Colonic mucosa (tissue), 4 donors: ENCODE measurements at places on chromosomes 1 and 21. TPM values are rescaled to one million over a fixed set of nuclear protein-coding genes. Genes with fewer than 3 reads are reported as not detected.

DNA sequence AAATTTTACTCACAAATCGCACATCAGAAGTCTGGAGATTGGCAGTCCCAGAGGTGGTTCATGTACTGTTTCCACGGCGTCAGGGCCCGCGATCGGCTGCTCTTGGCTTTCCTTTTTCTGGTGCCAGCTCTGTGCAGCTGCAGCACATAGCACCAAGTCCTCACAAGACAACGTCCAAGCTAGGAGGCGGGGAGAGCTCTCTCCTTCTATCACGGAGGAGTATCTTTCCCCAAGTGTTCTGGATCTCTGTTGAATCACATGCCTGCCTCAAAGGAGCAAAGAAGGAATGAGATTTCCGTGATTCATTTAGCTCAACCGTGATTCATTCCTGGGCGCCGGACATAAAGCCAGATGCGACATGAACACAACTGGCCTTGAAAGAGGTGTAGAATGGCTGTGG is 25.5 kb downstream of the MT1HL1 start:
- no peak for DNase-seq

SLC45A1 gene
- 0.27 TPM for total RNA-seq

DNA sequence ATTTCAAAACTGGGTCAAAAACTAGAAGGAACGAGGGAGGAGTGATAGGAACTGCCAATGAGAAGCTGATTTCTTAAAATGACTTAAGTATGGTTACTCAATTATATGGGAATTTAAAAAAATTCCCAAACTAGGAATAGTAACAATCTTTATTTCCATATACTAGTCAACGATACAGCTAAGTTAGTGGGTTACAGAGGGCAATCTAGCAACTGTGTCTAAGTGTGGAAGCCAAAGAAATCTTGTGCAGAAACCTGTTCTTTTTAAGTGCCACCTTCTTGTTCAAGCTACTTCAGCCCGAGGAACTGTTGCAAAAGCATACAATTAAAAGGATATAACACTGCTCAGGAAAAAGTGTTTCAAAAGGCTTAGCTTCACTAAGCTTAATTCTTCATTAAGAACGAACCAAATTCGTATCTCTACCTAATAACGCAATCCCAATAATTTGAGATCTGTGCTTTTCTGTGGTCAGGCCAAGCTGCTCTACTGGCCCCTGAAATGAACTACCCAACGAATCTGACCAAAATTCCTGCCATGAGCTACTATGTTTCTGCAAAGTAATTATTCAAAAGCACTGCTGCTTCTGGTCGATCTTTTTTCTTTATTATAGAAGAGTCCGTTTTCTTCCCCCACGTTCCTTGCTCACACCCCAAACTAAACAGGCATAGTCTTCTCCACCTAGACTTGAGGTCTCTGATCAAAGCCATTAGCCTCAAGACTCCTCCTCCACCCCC is 1.8 kb downstream of the USP24 start:
- DNase-seq = no peak

C1orf198 gene
- total RNA-seq = 19.1 TPM

DNA sequence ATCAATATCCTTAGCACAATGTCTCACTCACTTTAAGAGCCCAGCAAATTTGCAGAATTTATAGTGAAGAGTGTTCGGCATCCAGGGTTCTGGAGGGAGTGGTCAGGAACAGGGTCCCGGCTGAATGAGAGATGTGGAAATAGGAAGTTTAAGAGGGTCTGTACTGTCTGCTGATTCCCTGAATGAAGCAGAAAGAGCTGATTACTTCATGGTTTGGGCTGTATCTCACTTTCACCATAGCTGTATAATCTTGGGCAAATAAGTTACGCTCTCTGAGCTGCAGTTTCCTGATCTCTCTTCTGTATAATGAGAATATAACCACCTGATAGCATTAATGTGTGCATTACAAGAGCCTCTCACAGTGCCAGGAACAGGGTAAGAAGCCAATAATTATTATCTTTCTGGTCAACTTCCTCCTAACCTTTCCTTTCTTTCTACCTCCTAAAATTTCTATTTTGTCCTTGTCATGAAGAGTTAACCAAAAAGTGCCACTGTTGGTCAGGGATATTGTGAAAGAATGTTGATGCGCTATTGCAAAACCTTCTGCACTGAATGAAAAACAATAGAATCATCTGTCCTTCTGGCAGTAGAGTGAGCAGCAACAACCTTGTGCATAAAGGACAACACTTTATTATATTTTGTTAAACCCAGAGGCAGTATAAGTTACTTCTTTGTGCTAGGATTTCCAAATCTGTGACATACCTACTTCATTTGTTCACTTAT is 14.7 kb upstream of the PTGFR start:
- no peak for DNase-seq

DNA sequence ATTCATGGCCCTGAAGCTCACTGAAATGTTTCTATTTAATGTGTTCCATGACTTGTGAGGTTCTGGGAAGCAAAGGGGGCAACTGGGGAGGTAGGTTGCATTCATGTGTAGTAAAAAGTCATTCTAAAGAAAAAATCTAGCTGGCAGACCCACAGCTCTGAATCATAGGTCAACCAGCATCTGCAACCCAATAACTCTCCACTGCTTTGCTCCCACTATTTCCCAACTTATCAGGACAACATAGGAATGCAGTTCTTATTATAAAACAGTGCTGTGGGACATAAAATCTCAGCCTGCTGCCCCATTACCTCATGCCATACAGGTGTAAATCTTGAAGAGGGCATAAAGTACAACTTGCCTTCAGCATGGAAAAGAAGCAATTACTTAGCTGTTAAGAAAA is 576.1 kb upstream of the PTBP2 start:
- DNase-seq = no peak
